Hindlimb muscle (tissue), 1 donor: ENCODE measurements at places on chromosomes 12 and 14.

DNA sequence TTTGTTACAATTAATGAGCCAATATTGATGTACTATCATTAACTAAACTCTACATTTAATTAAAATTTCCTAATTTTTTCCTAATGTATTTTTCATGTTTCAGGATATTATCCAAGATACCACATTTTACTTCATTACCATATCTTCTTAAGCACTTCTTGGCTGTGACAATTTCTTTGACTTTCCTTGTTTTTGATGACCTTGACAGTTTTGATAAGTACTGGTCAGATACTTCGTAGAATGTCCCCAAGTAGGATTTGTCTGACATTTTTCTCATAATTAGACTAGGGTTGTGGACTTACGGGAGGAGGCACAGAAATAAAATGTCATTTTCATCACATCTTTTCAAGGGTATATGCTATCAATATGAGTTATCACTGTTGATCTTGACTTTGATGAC lies 700.9 kb downstream of the BCL11B start:
- no peak for DNase-seq

- no peak for DNase-seq
Measured at GRCh38 chr12:102659200-102659911, 179.0 kb upstream of the IGF1 start.

DNA sequence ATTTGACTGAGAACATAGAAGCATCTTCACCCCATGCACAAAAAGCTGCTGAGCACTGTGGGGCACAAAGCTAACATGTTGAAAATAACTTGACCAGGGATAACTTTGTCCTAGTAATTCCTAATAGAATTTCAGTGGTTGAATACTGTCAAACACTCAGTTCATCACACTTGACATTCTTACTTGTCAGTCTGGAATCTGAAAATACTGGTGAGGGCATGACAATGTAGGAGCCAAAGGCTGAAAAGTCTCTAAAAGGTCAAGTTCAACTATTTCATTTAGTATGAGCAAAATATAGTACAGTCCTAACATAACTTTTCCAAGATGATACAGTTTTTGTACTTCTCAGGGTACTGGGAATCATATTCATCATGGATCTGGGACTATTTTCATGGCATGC lies 504.4 kb upstream of the LMO3 start:
- no peak for DNase-seq

DNA sequence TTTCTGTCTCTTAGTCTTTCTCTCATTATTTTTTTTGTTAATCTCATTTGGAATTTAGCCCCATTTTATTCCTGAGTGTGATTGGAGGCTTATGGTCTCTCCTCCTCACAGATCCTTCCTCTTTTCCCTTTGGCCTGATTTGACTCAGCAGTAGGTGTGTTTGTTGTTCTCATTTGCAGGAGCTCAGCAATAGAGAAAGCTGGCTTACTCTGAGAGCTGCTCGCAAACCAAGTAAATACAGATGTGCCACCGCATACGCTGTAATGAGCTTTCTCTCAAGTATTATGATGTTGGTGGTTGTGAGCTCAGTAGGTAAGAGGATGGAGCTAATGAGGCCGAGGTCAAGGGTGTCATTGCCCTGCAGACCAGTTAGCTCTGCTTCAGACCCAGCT lies 206.5 kb downstream of the ETV6 start:
- DNase-seq = no peak

DNA sequence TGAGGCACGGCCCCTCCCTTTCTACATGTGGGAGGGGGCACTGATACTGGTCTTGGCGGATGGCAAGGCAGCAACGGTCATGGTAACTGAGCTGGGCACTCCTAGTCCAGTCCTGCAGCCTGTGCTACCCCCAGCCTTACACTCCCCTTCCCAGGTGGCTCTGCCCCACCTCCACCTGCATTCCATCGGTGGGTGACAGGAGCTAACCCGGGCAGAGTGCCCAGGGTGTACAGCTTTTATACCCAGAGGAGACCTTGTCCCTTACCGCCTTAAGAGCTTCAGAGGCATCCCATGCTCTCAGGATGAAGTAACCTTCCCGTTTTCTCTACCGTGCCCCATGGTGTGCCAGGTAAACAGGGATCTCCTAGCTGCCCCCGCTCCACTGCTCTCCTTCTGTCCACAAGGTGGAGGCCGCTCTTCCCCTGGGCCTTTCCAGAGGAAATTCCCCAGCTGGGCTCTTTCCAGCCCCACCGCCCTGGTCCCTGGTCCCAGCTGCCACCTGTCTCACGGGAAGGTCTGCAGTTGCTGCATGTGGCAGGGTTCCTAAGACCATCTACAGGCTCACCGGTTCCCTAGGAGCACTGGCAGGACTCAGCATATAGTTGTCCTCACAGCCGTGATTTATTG lies 20.5 kb downstream of the BRI3BP start:
- no peak for DNase-seq

DNA sequence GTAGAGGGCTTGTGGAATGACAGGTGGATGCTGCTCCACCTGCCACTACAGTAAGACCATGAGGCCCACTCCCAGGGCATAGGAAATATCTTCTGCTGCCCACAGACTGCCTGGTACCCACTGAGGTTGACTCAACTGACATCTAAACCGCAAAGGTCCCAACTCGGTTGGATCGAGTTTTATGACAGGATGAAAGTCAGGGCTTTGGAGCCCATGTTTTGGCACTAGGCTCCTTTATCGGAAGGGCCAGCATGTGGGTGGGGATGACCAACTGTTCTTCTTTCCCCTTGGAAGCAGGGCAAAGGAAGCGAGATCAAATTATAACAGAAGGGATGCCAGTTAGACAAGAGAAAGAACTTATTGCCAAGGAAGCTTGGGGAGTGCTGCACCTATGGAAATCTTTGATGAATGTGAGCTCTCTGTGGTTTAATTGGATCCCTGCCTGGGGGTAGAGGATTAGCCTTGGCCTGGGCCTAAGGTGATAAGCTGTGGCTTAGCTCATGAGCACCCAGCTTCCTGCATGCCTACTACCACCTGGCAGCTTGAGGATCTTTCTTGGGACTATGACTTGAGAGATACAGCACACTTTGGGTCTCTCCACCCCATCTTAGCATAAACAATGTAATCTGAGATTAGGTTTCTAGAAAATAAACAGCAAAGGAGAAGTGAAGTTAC lies 121.8 kb downstream of the KCNA5 start:
- no peak for DNase-seq

- DNase-seq = no peak
Measured at GRCh38 chr12:43898474-43898873, 62.6 kb downstream of the TMEM117 start.

DNA sequence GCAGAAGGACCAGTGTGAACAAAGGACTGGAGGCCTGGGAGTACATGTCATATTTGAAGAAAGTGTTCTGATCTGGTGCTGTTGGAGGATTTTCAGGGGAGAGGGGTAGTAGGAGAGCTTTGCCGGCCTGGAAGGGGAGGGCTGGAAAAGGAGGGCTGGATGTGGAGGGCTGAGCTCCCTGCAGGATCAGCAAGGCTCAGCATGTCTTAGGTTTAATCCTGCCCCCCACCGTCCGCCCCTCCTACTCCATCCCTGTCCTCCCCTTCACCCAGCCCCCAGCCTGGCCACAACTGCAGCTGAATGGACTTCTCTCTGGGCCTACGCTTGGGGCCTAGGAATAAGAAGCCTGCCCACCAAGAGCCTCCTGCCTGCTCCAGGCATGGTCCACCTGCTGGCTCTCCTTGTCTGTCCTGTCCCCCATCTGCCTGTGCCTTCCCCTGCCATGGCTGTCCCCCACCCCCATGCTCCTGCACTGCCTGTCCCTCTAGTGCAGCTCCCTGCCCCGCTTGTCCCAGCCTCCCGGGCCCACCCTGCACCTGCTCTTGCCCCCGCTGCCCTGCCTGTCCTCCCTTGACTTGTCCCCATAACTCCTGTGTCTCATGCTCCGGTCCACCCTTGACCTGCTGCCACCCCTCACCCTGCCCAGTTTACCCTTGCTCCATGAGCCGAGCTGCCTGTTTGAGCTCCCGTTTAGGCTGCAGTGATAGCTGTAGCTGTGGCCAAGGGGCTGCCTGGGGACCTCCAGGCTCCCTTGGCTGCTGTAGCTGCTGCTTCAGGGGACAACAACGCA lies 9.8 kb upstream of the RARG start:
- no peak for DNase-seq

DNA sequence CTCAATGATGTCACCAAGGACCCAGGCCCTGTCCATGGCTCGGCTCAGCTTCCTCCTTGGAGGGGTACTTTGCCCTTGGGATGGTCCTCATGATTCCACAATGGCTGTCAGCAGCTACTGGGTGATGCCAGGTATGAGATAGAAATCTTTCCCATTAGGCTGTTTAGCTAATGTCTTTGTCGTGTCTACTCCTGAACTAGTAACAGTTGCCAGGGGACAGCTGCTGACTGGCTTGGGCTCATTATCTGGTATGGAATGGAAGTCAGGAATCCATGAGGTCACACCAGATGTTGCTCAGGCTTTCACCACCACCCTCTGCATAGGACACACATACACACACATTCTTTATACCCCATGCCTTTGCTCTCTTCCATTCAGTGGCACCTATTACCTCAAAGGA lies 9.2 kb downstream of the PRPH start:
- DNase-seq = no peak

DNA sequence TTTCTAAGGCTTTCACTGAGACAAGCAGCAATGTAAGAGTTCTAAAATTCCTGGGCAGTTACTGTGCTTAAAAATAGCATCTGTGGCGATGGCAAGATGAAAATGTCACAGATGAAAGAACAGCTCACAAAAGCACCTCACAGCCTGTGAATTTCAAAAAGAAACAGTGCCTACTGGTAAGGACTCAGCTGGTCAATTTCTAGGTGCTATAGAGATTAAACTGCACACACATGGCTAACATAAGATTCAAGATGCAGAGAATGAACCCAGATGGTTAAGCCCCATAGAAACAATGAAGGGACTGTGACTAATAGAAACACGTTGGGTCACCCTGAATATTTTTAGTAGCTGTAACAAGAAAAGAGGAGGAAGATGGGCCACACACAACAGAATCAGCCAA lies 12.0 kb upstream of the IL26 start:
- no peak for DNase-seq

- DNase-seq = no peak
Measured at GRCh38 chr12:88842314-88842713, 262.0 kb upstream of the KITLG start.

- no peak for DNase-seq
Measured at GRCh38 chr12:113891167-113891692, 74.9 kb downstream of the RBM19 start.
